ENCODE measurements at places on chromosomes 1 and 21. TPM values are rescaled to one million over a fixed set of nuclear protein-coding genes. Genes with fewer than 3 reads are reported as not detected.

- DNase-seq = no peak
Measured at GRCh38 chr1:214660190-214660589, 57.2 kb downstream of the CENPF start.

The ATPAF1 gene
- total RNA-seq = 36.4 TPM

The CFHR5 gene
- not detected for total RNA-seq

GRCh38 chr1:29592261-29592615 is 355.9 kb downstream of the PTPRU start:
- no peak for DNase-seq

DNA sequence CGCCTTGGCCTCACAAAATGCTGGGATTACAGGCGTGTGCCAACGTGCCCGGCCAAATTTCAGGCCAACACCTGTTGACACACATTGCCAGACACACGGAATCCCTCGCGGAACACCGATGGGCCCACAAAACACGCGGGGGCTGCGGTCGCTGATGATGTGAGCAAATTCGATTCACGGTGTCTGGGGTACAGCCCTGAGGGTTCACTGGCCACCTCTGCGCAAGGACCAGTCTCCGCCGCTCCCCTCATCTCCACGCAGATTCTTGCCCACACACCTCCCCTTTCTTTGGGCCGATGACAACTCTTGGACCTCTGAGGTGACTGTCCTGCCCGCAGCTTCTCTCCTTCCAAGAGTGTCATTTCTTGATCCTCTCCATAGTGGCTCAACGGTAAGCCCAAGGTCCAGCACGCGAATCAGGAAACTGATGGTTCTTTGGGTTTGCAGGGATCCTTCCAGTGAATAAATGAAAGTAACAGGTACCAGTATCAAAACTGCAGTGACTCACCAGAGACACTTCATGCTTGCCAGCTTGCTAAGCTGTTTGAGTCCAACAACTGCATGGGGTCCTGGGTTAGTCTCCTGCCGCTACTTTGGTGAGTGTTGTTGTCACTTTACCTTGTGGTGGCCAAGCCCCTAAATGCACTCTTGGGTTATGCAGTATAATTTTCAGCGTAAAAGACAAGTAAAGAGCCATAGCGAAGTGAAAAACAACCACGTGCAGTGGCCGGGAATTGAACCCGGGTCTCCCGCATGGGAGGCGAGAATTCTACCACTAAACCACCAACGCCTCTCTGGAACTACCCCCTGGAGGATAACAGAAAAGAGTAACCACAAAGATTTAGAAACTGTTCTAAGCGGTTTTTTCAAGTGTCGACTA is 11.0 kb upstream of the RNU1-3 start:
- peak; percentile 33 for DNase-seq

- DNase-seq = no peak
Measured at GRCh38 chr1:219713981-219714381, 101.1 kb upstream of the ZC3H11B start.

The C1QB gene
- 296 TPM for total RNA-seq

DNA sequence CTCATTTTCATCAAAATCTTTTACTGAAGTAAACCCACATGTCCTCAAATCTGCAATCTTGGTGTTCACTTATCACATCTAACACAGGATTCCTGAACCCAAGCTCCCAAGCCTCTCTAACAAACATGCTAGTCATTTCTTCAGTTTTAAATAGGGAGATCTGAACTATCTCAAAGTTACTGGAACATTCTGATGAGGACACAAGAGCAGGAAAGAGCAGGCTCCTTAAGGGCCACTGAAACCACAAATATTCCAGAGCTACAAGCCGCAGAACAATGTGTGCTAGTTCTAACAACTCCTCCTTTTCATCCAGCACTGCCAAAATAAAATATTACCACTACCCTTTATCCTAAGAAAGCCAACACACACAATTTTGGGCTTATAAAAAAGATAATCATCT is 38.9 kb downstream of the WARS2 start:
- no peak for DNase-seq

- no peak for DNase-seq
Measured at GRCh38 chr21:31730712-31731055, 1.2 kb downstream of the SCAF4 start.

The LIPI gene
- total RNA-seq = not detected

The LCE1B gene
- total RNA-seq = not detected

The NEGR1 gene
- total RNA-seq = 10.2 TPM
